GM06990 (cell line): ENCODE measurements at places on chromosomes 1 and 21.

- no peak for DNase-seq
Measured at GRCh38 chr1:231667896-231668506, 41.4 kb downstream of the DISC1 start.

GRCh38 chr21:31894457-31894856 is 21.6 kb downstream of the HUNK start:
- no peak for DNase-seq

DNA sequence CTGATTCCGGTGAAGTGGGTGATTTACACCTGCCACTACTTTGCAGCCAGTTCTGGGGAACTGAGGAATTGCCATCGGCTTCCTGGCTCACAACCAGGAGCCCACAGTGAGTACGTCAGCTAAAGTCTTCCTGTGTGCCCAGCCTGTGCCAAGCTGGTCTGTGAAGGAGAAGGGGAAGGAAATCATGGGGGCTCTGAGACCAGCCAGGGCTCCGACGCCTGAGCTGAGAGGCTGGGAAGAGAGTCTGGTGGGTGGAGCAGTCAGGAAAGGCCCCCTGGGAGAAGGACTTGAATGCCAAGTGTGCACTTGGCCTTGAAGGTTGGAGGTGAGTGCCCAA is 1.2 kb downstream of the LURAP1 start:
- DNase-seq, result no peak

GRCh38 chr1:234571702-234572101 is 38.3 kb downstream of the IRF2BP2 start:
- DNase-seq, result no peak

DNA sequence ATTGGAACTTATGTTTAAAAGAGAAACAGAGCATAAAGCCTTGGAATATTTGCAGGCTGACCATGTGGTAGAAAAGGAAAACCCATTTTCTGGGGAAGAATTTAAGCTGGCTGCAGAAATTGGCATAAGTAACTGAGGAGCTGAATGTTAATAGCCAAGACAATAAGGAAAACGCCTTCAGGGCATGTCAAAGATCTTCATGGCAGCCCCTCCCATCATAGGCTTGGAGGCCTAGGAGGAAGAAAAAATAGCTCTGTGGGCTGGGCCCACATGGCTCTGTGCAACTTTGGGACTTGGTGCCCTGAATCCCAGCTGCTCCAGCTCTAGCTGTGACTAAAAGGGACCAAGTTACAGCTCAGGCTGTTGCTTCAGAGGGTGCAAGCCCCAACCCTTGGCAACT is 51.5 kb downstream of the CTH start:
- DNase-seq, result no peak

DNA sequence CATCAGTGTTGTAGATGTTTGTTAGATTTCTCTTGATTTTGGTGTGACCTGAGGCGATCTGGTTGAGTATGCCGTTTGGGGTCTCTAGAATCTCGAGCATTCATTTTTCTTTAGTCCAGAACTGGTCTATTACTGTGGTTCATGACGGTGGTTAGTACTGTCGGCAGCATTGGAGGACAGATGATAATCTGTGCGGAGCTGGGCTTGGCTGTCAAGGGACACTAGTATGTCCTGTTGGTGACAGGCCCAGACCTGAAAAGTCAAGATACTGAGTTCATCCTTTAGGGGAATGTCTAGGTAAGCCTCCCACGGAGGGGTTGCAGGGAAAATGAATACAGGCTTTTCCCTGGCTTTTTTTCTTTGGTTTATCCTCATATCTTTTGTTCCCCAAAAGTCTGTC is 59.8 kb downstream of the PEX14 start:
- no peak for DNase-seq

GRCh38 chr1:42756956-42757891 is 9.6 kb downstream of the P3H1 start:
- no peak for DNase-seq

DNA sequence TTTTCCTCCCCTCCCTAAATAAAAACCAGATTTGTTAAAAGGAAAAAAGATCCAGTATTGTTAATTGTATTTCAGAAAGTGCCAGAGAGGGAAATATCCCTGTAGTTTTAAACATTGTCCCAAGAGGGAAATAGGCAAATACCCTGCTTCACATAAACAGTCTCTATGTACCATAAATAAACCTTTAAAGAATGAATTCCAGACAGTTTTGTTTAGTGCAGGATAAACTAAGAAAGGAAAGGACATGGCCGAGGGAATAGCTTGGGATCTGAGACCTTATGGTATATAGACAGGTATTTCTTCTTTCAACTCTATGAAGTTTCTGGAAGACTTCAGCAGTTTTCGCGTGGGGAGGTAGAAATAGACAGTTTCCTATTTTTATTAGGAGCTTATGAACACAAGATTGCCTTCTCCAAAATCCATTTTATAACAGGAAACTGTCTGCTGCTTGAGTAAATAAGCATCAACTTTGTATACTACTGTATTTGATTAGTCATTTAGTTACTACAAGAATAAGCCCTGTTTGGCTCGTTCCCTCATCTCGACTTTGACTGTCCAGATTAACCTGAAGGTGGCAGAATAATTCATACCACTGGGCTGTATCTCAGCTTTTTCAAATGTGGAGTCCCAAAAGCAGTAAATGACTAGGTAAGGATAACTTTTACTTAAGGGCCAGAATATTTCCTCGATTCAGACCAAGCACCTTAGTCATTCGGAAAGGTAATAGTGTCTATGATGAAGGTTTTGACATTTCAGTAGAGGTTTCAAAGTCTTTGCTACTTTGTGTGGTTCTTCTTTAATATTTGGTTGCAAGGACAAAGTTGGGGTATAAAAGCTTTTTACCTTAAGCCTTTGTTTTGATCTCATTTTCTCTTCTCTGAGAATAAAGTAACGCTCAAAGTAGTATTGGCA is 177.5 kb downstream of the VPS13D start:
- no peak for DNase-seq

DNA sequence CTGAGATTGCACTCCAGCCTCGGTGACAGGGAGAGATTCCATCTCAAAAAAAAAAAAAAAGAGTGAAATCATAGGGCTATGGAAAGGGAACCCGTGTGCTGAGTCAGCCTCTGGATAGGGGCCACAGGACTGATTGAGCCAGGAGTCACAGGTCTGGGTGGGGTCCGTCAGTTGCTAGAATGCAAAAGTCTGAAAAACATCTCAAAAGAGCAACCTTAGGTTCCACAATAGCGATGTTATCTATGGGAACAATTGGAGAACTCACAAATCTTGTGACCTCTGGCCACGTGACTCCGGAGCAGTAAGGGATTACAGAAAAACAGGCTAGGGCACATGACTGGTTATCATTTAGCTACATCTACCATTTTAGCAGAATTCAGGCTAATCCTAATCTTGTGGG is 32.8 kb upstream of the GREM2 start:
- DNase-seq, result no peak

DNA sequence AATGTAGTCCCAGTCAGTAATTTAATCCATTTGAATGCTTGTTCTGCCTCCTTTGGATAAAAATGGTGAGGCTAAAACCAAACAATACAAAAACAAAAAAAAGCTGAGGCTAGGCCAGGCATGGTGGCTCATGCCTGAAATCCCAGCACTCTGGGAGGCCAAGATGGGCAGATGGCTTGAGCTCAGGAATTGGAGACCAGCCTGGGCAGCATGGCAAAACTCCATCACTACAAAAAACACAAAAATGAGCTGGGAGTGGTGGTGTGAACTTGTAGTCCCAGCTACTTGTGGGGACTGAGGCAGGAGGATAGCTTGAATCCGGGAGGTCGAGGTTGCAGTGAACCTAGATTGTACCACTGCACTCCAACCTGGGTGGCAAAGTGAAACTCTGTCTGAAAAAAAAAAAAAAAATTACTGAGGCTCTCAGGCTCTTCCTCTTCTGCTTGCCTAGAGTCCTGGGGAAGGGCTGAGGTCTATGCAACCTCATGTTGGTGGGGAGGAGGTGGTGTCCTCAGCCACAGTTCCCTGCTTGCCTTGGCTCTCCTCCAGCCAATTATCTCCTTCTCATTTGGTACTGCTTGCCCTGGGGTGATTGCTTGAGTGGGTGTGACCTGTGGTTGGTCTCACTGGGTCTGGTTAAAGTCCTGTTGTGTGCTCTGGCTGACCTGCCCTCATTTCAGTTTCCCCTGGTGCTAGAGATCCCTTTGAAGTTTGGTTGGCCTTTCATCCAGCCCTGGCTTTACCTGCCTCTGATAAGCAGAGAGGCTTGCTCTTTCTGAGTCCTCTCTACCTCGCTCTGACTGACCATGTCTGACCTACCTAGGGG is 20.9 kb downstream of the S1PR1 start:
- peak; percentile 36 for DNase-seq

GRCh38 chr1:9410737-9411297 is 118.1 kb downstream of the SPSB1 start:
- peak; percentile 64 for DNase-seq

DNA sequence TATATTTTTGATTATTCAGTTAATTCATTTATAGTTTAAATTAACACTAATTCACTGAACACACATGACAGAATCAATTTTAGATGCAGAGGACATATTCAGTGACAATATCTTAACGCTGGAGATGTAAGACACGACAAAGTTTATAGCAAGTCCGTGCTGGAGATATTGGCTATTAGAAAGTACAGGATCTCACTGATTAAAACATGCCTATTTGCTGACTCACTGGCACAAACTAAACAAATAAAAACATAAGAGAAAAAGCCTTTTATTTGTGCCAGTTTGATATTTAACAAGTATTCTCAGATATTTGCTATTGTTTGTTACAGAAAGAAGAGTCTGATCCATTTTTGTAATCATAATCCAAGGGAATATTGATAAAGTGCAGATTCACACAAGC is 1122.9 kb upstream of the B3GALT2 start:
- no peak for DNase-seq

- no peak for DNase-seq
Measured at GRCh38 chr1:232737917-232738316, 67.3 kb upstream of the MAP10 start.

GRCh38 chr1:158717344-158717743 is 3.2 kb downstream of the OR6K3 start:
- no peak for DNase-seq

DNA sequence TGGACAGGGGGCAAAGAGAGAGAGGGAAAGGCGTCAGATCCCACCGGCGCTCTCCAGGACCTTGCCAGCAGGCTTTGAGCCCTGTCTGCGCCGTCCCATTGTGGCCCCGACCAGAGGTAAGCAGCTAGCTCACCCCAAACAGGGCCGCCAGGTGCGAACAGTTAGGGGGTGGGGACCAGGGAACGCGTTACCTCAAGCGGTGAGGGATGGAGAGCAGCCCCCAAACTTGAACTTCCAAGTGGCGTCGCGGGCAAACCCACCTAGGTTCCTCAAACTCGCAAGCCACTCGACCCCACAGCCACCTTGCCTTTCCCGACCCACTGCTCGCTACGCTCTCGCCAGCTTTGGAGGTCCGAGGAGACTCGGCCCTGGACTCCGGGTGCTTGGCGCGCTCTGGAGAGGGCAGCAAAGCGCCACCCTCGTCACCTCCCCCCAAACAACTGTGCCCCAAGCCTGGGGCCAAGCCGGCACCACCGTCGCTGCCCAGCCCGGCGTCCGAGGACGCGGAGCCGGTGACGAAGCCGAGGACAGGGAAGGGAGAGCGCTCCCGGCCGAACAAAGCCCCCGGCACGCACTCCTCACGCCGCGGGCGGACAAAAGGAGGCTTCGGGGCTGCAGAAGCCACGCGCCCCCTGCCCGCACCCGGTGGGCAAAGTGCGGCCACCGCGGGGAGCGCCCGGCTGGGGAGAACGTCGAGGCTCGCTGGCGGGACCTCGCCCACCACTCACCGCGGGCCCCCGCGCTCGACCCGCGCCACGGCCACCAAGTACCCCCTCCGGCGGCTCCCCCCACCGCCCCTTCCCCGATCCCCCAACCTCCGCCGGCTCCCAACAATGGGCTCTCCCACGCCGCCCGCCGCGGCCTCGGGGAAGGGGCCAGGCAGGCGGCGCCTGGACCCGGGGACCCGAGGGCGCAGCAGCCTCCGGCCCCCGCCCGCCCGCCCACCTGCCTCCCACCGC is 976 bp downstream of the SSBP3 start:
- DNase-seq, result peak; percentile 48

DNA sequence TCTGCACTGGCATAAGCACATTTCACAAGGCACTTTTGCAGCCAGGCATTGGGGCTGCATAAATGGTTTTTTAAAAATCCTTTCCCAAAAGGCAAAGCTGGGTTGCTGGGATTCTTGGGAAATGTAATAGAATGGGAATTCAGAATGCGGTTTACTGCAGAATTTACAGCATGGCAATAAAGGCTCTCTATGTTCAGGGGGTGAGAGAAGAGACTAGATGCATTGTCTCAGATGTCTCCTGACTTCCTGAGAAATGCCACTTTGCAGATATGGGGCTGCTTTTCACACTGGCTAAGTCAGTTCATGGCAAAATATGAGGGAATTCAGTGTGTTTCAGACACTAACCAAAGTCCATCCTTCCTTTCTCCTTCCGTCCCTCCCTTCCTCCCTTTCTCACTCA is 13.5 kb downstream of the FCGR2B start:
- no peak for DNase-seq

- DNase-seq, result no peak
Measured at GRCh38 chr1:92366040-92366395, 67.2 kb downstream of the RPAP2 start.

- DNase-seq, result no peak
Measured at GRCh38 chr21:45187646-45188045, 100.0 kb downstream of the POFUT2 start.

- DNase-seq, result no peak
Measured at GRCh38 chr1:50620680-50621329, 197.6 kb upstream of the DMRTA2 start.

DNA sequence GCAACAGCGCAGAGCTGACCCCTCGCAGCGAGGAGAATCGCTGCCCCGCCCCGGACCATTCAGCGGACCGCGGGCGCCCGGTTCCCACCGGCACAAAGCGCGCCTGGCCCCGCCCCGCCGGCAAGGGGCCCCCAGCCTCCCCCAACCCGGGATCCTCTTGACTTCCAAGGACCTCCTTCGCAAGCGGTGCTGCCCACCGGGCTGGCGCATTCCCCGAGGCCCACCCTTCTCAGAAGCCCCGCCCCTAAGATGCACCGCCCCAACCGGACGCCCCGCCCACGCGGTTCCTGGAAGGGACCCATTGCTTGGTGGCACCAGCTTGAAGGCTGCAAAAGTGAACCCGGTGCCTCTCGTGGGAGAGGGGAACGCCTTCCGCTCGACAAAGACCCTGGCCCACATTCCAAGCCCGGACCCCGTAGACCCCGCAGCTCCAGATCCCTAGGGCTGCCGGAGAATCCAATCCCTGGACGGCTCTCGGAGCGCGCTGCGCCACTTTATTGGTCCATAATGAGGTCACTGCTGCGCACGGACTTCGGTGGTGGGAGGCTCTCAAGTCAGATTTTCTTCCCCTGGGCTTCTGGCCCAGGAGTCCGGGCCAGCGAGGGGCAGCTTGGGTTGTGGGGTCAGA is 2.0 kb downstream of the HES3 start:
- peak; percentile 55 for DNase-seq

GRCh38 chr21:33780631-33781030 is 135.0 kb downstream of the ATP5PO start:
- DNase-seq, result no peak

GRCh38 chr1:234303231-234303630 is 70.0 kb upstream of the COA6 start:
- DNase-seq, result no peak
